Effector memory CD8-positive, alpha-beta T cell (primary cell): ENCODE measurements at places on chromosomes 6 and 20.

DNA sequence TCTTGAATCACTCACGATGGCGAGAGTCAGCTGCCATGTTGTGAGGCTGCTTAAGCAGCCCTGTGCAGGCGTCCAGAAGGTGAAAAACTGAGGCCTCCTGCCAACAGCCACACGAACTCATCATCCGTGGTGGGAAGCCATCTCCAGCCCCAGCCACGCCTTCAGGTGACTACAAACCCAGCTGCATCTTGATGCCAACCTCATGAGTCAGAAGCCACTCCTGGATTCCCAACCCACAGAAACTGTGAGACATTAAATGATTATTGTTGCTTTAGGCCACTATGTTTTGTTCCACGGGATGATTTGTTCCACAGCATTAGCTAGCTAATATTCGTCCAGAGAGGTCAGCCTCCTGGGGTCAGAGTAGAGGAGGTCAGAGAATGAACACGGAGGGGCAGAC is 80.5 kb downstream of the SNX5 start:
- no peak for DNase-seq

- no peak for DNase-seq
Measured at GRCh38 chr6:142009647-142010046, 123.1 kb upstream of the GJE1 start.

DNA sequence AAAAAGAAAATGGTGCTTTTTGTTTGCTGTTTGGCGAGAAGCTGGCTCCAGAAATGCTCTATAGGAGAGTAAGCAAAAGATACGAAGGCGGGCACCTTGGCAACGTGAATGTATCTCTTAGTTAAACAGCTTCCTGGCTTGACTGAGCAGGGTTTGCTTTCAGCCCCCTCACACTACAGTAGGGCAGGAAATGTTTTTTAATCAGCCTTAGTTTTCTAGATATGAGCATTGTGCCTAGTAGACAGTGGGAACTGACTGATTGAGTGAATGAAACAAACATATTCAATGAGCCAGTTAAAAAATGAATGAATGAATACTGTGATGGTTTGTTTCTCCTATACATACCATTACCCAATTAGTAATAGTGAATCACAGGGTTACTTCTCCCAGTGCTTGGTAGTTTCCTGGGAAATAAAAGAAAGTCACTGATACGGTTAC is 19.9 kb downstream of the CAP2 start:
- DNase-seq = no peak

- no peak for DNase-seq
Measured at GRCh38 chr6:55445648-55446204, 118.5 kb downstream of the GFRAL start.

DNA sequence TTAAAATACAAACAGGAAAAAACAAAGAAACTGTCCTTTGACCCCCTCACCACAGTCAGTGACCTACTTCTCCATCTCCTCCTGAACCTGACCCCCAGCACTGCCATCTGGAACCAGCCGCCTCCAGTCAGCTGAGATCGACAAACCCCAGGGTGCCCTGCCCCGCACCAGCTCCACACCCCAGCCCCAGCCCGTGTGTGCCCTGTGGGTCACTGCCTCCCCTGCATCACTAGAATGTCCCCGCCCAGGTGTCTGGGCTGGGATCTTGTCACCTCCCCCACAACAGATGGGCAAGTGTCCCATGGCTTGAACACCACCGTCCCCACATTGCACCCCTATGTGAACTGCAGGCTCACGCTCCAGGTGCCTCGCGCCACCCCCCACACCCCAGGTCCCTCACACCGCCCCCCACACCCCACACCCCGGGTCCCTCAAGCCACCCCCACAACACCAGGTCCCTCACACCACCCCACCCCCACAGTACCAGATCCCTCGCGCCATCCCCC is 13.3 kb downstream of the TAF4 start:
- DNase-seq = no peak

DNA sequence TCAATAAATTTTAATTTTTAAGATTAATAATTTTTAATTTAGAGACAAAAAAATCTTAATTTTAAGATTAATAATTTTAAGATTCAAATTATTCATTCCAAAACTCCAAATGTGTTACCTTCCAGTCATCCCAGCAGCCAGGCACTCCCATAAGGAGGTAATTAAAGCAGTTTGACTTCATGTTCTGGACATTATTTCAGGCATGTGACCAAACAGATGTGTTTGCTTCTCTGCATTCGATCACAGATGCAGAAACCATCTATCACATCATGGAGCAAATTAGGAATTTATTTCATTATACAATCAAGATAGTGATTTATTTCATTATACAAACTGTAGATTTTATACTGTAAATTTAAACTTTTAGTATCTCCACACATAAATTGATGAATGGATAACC is 150.3 kb downstream of the AKAP7 start:
- no peak for DNase-seq

- no peak for DNase-seq
Measured at GRCh38 chr6:134422426-134423231, 104.7 kb upstream of the SGK1 start.

DNA sequence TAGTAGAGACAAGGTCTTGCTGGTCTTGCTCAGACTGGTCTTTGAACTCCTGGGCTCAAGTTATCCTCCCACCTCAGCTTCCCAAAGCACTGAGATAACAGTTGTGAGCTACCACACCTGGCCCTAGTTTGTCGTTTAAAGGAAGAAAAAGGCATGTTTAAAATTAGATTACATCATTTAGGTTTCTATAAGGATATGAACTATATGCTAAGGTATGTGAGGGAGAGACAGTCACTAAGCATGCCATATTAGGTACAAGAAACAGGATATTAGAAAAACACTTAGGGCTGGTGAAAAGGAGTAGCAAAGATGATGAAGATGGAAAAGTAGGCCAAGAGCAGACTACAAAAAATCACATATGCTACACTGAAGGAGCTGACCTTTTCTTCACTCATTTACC is 106.4 kb downstream of the ASCC3 start:
- DNase-seq = no peak

- no peak for DNase-seq
Measured at GRCh38 chr6:169313347-169314010, 59.8 kb upstream of the THBS2 start.

GRCh38 chr20:58714923-58715351 is 22.3 kb downstream of the NPEPL1 start:
- peak; percentile 0 for DNase-seq

- DNase-seq = peak; percentile 65
Measured at GRCh38 chr20:24953621-24954133, 4.6 kb downstream of the CST7 start.

DNA sequence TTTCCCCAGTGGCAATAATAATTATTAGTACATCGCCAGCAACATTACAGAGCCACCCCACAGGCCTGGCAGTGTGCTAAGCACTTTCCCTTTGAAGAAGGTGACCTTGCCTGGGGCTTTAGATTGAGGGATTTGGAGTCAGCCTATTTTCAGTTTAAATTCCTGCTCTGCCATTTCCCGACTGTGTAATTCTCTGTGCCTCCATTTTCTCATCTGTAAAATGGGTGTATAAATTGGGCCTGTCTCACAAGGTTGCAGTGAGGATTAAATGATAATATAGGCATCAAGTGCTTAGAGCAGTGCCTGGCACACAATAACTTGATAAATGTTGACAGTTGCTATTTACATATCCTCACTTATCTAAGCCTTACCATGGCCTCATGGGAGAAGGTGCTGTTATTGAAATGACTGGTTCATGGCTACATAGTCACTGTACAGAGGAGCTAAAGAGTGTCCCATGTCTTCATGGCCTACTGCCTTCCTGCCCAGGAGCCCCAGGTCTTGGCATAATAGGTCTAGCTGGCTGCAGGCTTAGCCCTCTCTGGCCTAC is 5.1 kb upstream of the SCRT2 start:
- no peak for DNase-seq

DNA sequence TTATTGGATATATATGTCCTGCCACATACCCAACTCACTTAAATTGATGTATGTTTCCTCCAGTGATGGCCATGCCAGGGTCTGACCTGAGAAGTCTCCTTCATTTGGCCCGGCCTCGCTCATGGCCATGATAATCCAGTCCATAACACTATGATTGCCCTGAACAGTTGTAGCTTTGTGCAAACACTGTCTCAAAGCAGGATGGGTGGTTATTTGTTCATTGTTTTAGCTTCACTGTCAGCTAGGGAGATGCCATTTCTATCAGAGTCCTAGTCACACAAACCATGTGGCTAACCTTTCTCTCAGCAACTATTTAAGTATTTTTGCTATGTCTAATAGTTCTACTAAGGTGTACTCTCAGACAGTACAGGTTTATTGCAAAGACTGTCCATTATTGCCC is 47.6 kb upstream of the ZNF337 start:
- no peak for DNase-seq

DNA sequence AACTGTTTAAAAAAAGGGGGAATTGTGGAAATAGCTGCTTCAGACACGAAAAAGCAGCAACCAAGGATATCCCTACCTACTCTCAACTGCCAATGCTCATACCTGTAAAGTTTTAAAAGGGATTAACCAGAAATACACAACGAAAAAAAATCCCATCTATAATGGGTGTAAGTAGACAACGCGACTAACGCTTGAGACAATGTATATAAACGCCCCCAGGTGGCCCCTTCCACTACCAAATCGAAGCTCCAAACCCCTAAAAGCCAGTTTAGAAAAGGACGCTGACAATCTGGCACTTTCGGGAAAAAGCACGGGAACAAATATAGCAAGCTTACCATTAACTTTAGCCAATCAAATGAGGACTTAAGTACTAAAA is 94.5 kb upstream of the BTN3A2 start:
- DNase-seq = no peak

GRCh38 chr6:145247692-145248419 is 487.5 kb downstream of the EPM2A start:
- no peak for DNase-seq

- no peak for DNase-seq
Measured at GRCh38 chr6:42197555-42198362, 3.0 kb upstream of the GUCA1B start.

DNA sequence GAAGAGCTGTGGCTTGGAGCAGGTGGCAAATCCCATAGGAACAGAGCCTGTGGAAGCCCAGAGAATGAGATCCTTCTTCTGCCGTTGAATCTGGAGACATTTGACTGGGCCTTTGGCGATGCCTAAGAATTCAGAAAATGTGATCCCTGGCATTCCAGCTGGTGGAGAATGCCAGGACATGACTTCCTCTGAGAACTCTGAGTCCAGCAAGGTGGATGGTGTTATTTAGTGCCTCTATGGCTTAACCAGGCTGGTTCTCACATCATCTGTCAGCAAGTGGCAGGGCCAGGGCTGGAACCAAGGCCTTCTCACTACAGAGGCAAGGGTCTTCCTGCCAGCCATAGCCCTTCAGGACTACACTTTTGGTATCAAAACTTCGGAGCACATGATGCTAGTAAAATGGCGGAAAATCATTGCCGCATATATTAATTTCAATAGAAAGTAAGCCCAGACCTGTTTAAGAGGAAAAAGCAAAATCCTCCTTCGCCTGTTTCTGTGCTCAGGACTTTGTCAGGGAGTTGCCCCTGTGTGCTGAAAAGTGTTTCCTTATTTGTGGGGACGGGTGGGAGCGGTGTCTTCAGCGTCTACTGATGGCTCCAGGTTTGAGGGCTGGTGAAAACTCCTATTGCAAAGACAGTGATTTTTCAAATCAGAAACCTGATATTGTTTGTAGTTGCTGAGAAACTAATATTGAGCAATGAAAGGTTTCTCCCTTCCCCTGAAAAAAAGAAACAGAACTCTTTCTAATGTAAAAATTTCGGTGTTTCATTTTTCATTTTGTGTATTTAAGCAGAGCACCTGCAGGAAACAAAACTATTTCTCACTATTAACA is 23.9 kb downstream of the DUSP22 start:
- DNase-seq = no peak

DNA sequence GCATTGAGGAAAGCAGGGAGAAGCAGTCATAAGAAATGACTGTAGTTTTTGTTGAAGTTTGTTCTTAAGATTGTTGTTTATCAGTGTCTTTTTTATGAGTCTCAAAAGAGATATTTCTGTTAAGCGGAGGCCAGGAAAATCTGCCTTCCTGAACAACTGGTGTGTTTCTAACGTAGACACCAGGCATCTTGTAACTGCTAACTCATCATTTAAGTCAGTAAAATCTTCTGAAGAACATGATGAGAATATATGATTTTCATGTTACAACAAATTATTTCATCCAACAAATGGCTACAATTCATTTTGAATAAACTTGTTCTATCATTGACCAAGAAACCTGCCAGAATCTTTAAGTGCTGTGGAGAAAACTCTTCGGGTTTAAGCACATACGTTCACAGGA is 84.0 kb downstream of the RPS12 start:
- no peak for DNase-seq

GRCh38 chr6:28585335-28585734 is 59.7 kb downstream of the GPX5 start:
- no peak for DNase-seq

DNA sequence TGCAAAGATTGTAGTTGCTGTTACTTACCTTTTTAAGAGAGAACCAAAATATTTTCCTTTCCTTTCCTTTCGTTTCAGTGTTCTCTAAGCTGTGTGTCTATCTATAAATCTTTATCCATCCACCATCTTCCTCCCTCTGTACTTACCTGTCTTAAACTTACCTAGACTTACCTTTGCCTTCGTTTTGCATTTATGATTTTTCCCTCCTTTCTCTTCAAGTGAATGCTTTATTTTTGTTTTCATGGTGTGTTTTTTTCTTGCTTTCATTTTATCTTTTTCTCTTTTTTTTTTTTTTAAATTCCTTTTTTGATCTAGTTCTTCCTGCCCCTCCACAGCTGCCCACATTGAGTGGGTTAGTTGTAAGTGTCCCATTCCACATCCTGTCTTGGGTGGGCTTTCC is 26.2 kb downstream of the ARID1B start:
- DNase-seq = no peak

- no peak for DNase-seq
Measured at GRCh38 chr6:121135425-121135824, 198.9 kb downstream of the TBC1D32 start.

- DNase-seq = no peak
Measured at GRCh38 chr20:63769891-63770474, 30.4 kb downstream of the SLC2A4RG start.

GRCh38 chr6:6622501-6622900 is 34.0 kb downstream of the LY86 start:
- DNase-seq = no peak

DNA sequence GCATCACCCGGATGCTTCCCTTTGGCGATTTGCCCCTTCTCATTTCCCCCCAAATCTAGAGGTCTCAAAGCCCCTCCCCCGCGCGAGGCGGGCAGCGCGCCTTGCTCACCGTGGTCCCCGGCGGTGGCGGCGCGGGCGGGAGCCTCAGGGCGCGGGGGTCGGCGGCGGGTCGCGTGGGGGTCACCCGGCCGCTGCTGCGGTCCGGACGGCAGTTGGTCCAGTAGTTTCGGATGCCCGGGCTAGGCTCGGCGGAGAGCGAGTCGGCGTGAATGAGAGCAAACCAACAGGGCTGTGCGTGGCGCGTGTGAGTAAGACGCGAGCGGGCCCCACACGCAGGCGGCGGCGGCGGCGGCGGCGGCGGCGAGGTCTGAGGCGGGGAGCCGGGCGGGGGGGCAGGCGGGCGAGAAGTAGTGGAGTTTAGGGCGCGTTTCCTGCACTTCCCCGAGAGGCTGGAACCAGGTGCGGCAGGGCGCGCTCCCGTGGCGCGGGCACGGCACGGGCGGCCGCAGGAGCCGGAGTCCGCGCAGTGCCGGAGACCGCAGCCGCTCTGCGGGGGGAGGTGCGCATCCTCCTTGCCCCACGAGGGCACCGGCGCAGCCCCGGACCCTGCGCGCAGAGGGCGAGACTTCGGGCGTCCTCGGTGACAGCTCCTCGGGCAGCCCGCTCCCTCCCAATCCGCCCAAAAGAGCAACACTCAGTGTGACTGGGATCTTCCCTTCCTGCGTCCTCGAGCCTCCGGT is 567 bp downstream of the HS3ST5 start:
- DNase-seq = no peak

GRCh38 chr6:138456401-138456790 is 42.9 kb downstream of the NHSL1 start:
- no peak for DNase-seq
